Esophagus squamous epithelium (tissue), 5 donors: ENCODE measurements at places on chromosomes 12 and 14.

DNA sequence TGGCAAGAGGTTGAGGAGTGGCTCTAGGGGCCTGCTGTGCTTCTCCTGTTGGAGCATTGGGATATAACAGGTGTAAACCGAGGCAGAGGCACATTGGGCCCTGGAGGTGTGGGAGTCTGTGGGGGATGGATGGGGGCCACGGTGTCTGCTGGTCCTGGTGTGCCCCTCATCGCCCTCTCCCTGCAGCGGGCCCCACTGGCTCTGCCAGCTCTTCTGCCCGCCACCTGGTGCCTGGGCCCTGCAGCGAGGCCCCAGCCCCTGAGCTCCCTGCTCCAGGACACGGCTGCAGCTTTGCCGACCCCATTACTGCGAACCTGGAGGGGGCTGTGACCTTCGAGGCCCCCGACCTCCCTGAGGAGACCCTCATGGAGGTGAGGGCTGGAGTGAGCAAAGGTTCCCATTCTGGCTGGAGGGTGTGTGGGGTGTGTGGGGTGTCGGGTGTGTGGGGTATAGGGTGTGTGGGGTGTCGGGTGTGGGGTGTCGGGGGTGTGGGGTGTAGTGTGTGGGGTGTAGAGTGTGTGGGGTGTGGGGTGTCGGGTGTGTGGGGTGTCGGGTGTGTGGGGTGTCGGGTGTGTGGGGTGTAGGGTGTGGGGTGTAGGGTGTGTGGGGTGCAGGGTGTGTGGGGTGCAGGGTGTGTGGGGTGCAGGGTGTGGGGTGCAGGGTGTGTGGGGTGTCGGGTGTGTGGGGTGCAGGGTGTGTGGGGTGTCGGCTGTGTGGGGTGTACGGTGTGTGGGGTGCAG lies 10.6 kb upstream of the PUS1 start:
- DNase-seq: no peak

- DNase-seq: no peak
Observed at GRCh38 chr14:105331575-105332349, 17.2 kb downstream of the PACS2 start.

DNA sequence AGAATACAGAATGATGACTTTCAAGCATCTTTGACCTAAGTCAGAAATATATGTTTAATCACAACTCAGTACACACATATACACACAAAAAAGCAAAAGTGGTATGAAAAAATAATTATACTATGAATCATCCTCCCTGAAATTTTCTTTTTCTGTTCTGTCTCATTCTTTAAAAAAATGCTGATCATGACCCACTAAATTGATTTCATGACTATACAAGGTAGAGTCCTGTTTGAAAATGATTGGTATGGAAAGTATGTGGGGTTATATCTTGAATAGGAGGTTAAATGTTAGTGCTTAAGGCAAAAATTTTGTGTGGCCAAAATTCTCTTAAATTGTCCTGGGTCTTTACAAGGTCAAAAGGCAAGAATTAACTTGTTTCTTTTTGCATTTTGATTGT lies 80.4 kb downstream of the SUDS3 start:
- no peak for DNase-seq

DNA sequence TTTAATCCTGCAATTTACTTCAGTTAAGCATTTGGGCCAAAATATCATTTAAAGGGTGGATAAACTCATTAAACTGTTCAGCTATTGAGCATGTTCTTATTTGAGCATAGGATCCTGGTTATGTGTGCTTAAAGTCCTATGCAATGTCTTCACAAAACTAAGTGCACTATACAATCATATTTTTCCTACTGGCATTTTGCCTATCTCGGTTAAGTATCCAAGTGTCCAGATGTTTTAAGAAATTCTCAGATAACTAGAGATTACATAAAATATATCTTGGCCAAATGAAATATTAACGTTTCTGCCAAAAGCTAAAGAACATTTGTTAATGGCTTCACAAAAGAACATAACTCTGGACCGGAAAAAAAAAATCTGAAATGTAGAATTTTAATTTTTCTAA lies 250.8 kb upstream of the LRFN5 start:
- DNase-seq: no peak

DNA sequence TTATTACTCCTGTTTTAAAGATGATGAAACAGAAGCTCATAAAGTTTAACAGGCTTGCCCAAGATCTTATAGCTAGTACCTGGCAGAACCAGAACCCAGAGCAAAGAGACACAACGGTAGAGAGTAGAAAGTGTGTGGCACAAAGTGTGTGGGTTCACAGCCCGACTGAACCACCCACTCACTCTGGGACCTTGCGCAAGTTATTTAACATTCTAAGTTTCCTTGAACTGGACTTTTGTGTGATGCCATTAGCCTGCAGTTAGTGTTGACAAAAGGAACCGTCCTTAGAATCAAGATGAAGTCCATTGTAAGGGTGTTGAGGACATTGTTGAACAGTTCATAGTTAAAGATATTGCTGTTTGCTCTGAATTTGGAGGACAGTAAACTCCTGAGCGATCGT lies 29.9 kb upstream of the RIC8B start:
- DNase-seq: no peak

GRCh38 chr14:90140956-90141316 lies 79.1 kb downstream of the KCNK13 start:
- no peak for DNase-seq

GRCh38 chr14:103621860-103622259 lies 7.2 kb upstream of the KLC1 start:
- no peak for DNase-seq
